ENCODE measurements at places on chromosomes 7 and 10.

- DNase-seq, result no peak
Observed at GRCh38 chr7:102447311-102447710, 13.9 kb downstream of the ORAI2 start.

GRCh38 chr7:27834179-27834921 is 94.4 kb downstream of the TAX1BP1 start:
- DNase-seq, result no peak

DNA sequence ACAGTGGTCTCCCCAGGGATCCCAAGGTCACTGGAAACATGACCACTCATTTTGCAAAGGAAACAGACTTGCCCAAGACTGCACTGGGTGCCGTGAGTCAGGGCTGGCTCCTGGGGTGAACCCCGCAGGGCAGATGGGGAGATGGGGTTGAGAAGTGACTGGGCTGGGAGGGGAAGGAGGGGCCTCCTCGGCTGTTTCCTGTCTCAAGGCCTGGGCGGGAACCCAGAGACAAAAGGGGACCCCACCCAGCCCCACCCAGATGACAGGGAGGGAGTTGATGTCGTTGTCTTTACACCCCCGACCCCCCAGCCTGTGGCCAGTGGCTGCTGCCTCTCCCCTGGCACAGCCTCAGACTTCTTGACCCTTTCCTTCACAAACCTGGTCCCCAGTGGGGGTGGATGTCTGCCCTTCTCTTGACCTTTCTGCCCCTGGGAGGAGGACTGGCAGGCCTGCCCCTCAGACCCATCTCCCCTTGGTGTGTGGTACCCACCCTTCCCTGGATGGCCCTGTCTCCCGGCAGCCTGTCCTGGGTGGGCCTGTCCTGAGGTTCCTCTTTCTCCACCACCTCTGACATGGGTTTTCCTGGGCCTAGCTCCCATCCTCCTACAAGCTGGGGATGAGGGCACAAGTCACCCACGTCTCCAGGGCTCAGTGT is 1.4 kb downstream of the MYO1G start:
- no peak for DNase-seq

DNA sequence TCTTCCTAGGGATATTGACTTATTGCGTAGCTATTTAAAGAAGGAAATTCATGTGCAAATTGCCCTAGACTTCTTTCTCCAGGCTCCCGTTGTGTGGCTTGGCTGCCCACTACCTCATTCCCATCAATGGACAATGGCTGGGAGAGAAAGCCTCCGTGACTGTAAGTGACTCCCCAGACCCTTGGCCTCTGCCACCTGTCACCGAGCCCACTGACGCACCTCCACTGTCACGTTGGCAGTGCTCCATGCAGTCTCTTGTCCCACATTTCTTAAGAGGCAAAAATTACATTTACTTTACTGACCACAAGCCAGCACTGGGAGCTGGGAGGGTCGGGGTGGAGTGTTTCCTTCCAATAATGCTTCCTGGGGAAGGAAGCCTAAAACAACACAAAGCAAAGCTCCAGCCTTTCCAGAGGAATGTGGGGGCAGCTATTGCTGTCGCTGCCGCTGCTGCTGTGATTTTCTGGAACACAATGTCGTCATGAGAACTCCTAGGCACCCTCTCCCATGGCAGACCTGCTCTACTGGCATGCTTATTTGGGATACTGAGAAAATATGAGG is 89.7 kb upstream of the STEAP1B start:
- no peak for DNase-seq

DNA sequence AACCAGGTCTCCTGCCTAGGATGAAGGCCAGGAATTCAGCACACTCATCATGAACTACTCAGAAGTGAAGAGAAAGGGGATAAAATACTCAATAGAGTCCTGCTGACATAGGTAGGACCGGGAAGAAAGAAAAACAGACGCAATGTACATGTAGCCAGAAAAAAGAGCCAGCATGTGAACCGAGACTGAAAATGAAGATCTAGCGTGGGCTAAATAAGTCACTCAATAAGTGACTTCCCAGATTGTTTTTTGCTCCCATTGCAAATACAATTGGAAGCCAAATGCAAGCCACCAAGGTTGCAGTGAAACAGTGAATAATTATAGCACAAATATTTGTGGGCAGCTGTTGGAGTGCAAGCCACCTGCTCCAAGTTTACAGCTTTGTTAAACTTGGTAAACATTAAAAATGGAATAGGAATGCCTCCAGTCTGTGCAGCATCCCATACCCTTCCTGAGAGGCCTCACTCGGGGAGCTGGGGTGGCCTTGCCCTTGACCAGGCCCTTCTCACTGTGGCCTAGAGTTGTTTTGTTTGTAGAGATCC is 34.7 kb upstream of the HPS1 start:
- no peak for DNase-seq

GRCh38 chr7:77252506-77252905 is 52.9 kb upstream of the FGL2 start:
- no peak for DNase-seq

Measured in CMK (cell line).